Activated naive CD4-positive, alpha-beta T cell (primary cell): ENCODE measurements at places on chromosomes 12 and 14.

GRCh38 chr14:94638339-94638738 lies 26.1 kb downstream of the SERPINA3 start:
- no peak for DNase-seq

DNA sequence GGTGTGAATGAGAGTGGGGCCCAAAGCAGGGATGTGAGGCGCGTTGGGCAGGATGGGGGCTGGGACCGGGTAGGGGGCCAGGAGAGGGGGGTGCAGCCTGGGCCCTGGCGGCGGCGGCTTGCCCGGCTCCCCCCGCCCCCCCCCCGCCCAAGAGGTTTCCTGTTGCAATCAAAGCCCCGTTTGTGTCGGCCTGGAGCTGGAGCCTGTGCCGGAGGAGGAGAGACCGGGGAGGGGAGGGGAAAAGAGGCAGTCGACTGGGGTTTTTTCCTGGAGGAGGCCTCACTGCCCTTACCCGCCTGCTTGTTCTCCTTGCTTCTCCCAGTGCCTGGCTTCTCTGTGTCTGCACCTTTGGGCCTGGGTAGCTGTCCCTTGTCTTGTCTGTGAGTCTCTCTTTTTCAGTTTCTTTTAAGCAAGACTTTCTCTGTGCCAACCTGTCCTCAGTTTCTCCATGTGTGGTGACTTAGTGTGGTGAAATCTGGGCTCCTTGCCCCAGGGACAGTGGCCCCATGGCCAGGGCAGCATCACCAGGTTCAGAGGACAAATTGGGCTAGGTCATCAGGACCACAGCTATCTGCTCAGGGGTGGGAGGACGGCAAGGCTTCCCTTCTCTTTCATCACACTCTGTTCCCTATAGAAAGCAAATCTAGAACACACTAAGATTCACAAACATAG lies 8.5 kb downstream of the RARG start:
- DNase-seq = no peak

DNA sequence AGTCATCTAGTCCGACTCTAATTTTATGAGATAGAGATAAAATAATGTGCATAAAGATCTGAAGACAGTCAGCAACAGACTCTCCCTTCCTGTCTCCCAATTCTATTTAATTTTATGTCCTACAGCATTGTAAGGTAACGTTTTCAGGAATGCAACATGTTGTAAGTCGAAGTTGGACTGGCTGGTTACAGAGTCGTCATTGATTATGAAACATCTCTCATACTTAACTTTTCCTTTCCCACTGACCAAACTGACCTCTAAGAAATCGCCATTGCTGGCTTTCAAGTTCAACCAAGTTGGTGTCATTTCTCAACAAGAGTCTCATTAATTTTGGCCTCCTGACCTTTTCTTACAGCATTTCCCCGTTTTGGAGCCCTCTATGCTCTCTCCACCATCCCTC lies 4.9 kb upstream of the RIC8B start:
- no peak for DNase-seq

DNA sequence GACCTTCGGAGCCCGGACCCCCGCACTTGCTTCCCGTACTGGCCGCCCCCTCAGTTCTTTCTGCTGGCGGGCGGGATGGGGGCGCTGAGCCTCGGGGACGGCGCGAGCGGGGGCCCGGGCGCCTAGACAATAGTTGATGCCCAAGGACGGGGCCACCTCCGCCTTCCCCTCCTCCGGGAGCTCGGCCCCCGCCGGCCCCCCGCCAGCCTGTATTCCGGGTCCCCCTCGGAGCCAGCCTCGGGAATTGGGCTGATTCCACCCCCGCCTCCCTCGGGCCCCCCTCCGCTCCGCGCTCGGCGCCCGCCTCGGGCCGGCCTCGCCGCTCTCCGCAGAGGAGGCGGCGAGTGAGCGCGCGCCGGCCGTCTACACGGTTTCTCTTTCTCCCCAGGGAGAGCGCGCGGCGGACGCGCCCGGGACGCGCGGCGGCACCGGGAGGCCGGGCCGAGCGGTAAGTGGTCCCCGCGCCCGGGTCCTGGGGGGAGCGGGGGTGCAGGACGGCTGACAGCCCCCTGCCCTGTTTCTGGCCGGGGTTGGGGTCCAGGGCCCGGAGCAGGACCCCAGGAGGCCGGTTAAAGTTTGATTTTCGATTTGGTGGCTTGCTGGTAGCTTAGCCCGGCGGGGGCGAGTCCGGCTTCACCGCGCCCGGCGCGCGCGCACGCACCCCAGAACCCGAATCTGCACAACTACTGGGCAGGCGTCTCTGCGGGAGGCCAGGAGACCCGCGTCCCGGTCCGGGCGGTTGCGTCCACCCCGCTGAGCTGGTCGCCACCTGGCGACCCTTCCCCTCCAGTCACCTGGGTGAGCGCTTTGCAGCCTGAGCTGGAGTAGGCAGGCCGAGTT lies 413.7 kb downstream of the PCNX1 start:
- DNase-seq = peak; percentile 45

DNA sequence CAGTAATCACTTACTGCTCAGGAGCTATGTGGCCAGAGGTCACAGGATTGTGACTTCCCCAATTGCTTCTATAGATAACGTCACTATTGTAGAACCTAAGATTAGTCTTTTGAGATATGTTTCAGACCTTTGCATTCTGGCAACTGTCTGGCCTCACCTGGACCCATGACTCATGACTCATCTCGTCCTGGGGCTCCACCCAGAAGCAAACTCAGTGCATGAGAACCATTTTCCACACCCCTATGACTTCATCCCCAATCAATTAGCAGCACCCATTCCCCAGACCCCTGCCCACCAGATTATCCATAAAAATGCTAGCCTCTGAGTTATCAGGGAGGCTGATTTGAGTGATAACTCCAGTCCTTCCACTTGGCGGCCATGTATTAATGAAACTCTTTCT lies 186.9 kb downstream of the EMP1 start:
- no peak for DNase-seq

DNA sequence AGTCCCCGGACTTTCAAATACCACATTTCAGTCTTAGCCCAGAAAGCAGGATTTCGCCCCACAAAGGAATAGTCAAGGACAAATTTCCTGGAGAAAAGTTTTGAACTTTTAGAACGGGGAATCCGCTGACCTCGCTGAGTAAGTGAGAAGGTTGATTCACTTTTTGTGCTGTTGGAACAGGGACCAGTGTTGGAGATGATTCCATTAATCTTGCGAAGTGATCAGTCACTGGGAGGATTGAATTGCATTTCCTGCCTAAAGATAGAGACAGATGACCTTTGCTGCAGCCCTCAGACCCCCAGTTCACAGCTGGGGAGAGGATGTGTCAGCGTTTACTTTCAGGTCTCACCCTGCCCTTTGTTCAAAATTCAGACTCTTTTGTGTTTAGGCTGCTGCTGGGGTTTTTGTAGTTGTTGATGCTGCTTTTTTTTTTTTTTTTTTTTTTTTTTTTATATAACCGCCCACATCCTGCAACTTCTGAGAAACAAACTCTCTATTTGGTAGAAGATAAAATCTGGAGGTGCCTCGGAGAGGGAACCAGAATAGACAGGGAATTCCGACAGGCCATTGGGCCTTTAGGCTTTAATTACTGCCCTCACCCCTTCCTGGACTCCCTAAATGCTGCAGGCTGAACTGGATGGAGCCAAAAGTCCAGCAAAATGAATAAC lies 9.8 kb upstream of the KDM2B start:
- DNase-seq = no peak

- DNase-seq = no peak
These were observed 32.9 kb downstream of the ESRRB start for GRCh38 chr14:76408877-76409276.

- no peak for DNase-seq
These were observed 464.5 kb downstream of the EGLN3 start for GRCh38 chr14:33486332-33486890.

GRCh38 chr12:67981287-67982162 lies 7.7 kb upstream of the IFNG-AS1 start:
- DNase-seq = no peak

- DNase-seq = no peak
These were observed 37.6 kb downstream of the SERPINA3 start for GRCh38 chr14:94649543-94650443.

DNA sequence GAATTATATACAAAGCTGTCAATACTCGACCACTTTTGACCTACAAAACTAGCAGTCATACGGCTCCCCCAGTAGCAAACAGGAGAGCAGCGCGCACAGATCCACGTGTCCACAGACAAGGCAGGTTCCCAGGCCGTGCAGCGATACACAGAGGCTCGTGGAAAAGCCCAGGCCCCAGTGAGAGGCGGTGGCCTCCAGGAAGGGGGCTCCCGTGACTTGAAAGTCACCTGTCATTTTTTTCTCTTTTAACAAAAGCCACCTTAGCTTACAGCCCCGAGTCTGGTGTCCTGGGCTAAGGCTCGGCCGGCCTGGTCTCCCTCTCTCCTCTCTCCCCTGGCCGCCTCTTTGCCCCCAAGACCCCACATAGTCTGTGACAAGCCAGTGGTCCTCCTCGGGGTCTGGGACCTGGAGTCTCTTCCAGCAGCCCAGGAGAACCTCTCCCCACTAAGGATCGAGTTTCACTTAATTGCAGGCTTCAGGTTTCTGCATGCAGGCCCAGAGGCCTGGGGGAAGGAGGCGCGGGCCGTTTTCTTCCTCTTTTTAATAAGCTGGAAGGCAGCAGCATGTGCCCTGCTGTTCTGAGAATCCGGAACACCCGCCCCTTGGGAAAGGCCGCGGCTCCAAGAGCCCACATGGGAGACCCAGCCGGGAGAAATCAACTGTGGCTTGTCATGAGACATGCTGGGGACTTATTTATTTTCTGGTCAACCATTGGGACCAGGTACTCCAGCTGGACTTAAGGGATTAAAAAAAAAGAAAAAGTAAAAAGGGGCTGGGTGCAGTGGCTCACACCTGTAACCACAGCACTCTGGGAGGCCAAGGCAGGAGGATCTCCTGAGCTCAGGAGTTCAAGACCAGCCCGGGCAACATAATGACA lies 15.9 kb downstream of the NCOR2 start:
- no peak for DNase-seq

GRCh38 chr14:53767566-53767965 lies 189.1 kb downstream of the BMP4 start:
- DNase-seq = no peak

GRCh38 chr12:39441189-39441962 lies 1.5 kb downstream of the KIF21A start:
- DNase-seq = no peak

DNA sequence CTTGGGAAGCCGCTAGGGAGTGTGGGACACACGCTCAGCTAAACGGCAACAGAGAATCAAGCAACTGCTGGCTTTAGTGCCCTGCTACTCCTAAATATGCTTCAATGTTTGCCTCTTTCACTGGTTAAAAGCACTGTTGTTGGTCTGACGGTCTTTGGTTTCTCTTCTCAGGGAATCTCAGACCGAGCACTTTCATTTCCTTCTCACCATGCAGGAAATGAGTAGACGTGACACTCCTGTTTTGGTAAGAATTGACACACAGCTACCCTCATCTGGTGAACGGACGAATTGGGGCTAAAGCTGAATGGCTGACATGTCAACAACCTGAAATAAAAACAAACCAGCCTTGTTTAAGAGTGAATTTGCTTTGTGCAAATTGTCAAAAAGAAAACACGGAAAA lies 57.5 kb upstream of the PIWIL1 start:
- no peak for DNase-seq

GRCh38 chr12:52496590-52497071 lies 3.6 kb upstream of the KRT6A start:
- no peak for DNase-seq

DNA sequence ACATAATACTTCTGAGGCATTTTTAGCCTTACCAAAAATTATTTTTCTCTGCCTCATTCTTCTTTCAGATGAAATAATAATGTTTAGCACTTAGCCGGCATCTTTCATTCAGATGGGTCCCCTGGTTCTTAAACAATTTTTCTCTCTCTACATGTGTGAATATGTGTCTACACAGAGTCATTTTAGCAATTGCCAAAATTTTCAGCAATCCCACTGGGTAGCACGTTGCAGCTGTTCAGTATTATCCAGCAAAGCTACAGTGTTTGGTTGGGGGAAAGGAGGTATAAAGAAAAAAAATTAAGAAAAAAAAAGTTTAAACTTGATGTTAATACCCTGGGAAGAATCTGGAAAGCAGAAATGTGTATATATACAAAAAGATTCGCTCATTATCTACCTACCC lies 160.5 kb upstream of the TRHDE start:
- no peak for DNase-seq

DNA sequence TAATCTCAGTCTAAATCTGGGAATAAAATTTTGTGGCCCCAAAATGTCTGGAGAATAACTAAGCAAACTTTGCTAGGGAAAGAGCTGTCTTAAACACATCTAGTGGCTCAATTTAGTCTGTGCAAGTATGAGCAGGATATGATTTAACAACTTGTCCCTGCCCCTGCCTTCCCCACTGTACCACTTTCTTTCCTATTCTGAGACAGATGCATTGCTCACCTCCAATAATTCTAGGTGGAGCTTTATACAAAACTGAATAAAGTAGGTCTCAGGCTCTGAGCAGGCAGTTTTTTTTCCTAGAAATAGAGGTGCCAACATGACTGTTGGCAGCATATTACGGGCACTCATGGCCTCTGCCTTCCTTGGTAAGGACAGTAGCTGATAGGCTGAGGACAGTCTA lies 412.1 kb downstream of the DAD1 start:
- DNase-seq = no peak

DNA sequence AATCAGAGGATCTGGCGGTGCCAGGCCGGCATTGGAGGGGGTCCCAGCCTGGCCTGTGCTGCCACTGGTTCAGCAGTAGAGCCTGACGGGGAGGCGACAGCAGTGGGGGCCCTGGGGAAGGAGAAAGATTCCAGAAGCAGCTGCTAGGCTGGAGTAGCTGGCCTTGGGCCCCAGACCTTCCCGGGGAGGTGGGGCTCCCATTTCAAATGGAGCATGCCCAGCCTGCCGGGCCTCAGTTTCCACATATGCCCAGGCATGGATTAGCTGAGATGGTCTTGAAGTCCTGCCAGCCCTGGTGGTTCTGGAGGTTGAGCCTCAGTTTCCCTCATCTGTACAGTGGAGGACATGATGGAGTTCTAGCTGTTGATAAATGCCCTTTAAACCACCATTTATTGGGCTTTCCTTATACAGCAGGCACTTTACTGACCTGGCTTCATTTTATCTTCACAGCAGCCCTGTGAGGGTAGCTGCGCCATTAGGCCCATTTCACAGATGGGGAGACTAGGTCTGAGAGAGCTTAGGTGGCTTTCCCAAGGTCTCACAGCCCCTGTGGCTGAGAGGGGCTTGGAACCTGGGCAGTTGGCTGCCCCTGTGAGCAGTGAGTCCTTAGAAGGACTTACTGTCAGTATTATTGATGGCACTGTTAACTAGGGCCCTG lies 21.8 kb downstream of the SH2B3 start:
- no peak for DNase-seq

DNA sequence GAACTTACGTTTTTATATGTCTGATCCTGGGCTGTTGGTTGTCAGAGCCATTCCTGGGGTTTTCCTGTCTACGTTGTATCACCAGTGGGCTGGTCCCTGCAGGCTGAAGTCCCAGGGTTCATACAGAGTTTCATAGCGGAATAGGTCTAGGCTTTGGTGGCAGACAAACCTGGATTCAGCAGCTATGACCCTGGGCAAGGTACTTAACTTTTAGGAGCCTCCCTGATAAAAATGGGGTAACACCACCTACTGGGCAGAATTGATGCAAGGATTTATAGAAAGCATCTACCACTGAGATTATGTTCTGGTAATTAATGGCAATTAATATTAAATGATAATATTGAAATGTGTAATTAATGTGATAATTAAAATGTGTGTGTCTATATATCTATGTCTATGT lies 141.2 kb downstream of the SYNE2 start:
- DNase-seq = no peak

- no peak for DNase-seq
These were observed 37.8 kb downstream of the ANAPC7 start for GRCh38 chr12:110365489-110366320.

- no peak for DNase-seq
These were observed 25.0 kb downstream of the PDZRN4 start for GRCh38 chr12:41213107-41213506.
